Inflammatory macrophage treated with lipopolysaccharide for 1 hour (primary cell): ENCODE measurements at places on chromosomes 5 and 9.

GRCh38 chr9:2536511-2536910 lies 85.1 kb upstream of the VLDLR start:
- DNase-seq = no peak

GRCh38 chr5:147448766-147449165 lies 61.1 kb downstream of the DPYSL3 start:
- DNase-seq = no peak

DNA sequence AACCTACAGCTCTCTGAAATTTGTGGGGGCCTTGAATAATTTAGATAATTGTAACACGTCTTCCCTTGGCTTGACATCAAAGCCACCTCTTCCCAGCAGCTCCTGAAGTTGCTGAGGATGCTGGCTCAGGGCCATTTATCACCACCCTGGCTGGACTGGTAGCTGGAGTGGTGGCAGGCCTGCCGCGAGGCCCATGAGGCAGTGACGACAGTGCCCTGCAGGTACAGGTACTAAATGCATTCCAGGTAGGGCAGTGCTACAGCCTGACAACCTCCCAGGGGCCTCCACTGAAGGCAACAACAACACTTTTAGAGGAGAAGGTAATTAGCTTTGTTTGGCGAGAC lies 270.2 kb upstream of the KLF4 start:
- DNase-seq = no peak

DNA sequence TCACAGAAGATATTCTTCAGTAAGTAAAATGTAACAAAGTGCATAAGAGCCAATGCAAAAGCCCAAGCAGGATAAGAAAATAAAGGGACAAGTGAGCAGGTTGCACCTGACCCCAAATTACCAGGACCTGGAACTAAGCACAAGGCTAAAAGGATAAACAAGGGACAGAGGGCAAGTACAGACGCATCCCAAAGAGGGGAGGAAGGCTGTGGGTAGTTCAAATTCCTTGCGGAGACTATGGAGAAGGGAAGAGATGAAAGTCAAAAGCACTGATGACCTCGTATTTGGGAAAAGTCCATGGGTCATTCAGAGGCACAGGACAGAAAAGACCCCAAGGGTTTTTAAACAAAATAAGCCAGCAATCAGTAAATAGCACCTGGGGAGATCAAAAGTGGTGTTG lies 11.8 kb downstream of the ELAVL2 start:
- no peak for DNase-seq

GRCh38 chr9:23779220-23779619 lies 46.8 kb downstream of the ELAVL2 start:
- DNase-seq = no peak

GRCh38 chr9:109477258-109478050 lies 20.7 kb downstream of the PTPN3 start:
- no peak for DNase-seq

DNA sequence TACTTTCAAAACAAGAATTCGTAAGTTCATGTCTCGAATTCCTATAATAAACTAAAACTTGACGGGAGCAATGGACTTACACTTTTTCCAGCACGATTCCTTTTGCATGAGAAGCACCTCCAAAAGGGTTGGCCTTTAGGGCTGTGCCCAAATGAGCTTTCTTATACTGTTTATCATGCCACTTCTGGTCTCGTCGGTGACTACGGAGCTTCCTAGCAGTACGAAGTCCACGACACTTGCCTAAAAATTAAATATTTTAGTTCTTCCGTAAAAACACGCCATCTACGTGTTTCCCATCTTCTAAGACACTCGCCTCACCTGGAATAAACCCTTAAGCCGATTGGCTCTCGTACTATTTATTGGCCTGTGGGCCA lies 554 bp downstream of the RPS23 start:
- peak; percentile 2 for DNase-seq

DNA sequence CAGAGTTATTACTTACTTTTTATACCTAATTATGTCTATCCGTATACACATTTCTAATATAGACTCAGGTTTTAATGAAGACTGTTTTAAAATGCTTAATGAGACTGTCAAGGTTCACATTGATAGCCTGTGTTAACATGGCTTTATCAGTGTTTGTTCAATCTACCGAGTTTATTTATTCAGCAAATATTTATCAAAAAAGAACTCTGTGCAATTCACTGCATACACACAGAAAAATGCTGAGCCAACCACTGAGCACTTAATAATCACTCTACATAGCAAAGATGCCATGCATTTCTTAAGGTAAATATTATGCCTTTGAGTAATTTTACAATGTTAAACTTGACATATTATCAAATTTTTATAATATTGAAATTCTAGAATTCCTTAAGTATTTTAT lies 428.2 kb downstream of the ANXA1 start:
- no peak for DNase-seq

- DNase-seq = no peak
Observed at GRCh38 chr5:170353011-170353761, 36.0 kb downstream of the KCNMB1 start.

DNA sequence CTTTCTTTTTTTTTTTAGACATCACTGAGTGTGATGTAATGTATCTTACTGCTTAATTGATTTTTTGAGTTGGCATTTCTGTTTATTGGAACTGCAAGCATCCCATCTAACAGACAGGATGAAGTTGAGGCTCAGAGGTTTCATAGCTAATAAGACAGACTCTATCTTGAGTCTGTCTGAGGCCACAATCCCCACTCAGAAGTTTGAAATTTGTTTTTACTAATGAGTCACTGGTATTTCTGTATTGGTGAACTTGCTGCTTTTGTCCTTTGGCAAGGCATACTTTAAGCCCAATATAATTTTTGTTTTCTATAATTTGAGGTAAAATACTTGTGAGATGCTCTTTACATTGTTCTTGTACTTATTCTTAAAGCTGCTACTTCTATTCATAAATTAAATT lies 491.2 kb downstream of the PSAT1 start:
- no peak for DNase-seq

DNA sequence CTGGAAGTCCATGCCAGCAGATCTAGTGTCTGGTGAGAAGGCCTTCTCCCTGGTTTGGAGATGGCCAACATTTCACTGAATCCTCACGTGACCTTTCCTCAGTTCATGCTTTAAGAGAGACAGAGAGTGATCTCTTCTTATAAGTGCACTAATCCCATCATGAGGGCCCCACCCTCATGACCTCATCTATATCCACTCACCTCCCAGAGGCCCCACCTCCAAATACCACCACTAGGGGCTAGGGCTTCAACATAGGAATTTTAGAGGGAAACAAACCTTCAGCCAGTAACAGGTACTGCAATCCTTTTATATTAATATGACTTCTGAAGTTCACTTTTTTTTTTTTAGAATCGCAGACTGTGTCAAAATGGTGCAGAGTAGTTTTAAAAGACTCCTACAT lies 496.9 kb upstream of the ADAMTS16 start:
- DNase-seq = no peak

GRCh38 chr9:137007816-137008270 lies 11.5 kb upstream of the CLIC3 start:
- no peak for DNase-seq

GRCh38 chr9:15525958-15526357 lies 15.2 kb upstream of the PSIP1 start:
- DNase-seq = no peak

DNA sequence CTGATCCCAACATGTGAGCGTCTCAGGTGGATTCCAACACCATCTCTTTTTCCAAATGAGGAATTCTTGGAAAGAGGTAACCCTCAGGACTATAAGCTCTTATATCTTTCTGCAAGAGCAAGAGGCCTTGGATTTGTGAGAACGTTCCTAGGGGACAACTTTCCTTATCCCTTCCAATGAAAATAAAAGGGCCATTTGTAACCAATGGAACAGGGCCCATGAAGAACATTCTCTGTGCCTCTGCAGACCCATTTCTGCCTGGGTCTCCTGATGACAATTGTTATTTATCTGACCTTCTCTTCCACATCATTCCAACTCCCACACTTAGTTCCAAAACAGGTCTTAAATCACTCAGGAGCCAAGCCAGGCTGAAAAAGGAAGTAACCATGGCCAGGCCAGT lies 202.6 kb downstream of the ZNF462 start:
- no peak for DNase-seq

DNA sequence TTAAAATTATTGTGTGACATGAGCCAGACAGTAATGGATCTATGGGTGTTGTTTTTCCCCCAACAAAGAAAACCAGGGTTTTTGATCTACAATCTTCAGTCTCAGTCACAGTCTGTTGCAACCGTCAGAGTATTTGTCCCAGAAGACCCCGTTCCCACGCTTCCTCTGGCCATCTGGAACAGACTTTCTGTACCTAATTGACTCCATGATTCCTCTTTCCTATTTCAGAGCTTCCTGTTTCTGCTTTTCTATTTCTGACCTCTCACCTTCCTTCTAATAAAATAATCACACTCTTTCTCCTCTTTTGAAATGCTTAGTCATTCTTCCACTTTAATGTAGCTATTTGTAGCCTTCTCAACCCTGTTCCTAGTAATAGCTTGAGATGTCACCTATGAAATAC lies 1044.8 kb downstream of the DTWD2 start:
- DNase-seq = peak; percentile 1

DNA sequence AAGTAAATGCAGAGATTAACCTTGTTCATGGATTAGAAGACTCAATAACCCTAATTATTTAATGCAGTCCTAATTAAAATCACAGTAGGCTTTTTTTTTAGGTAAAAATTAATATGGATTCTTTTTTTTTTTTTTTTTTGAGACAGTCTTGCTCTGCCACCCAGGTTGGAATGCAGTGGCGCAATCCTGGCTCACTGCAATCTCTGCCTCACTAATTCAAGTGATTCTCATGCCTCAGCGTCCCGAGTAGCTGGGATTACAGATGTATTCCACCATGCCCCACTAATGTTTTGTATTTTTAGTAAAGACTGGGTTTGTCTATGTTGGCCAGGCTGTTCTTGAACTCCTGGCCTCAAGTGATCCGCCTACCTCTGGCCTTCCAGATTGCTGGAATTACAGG lies 40.6 kb downstream of the DENND4C start:
- no peak for DNase-seq

GRCh38 chr9:129720181-129720864 lies 32.5 kb downstream of the PTGES start:
- no peak for DNase-seq

- DNase-seq = no peak
Observed at GRCh38 chr9:110123341-110124095, 84.4 kb downstream of the C9orf152 start.

DNA sequence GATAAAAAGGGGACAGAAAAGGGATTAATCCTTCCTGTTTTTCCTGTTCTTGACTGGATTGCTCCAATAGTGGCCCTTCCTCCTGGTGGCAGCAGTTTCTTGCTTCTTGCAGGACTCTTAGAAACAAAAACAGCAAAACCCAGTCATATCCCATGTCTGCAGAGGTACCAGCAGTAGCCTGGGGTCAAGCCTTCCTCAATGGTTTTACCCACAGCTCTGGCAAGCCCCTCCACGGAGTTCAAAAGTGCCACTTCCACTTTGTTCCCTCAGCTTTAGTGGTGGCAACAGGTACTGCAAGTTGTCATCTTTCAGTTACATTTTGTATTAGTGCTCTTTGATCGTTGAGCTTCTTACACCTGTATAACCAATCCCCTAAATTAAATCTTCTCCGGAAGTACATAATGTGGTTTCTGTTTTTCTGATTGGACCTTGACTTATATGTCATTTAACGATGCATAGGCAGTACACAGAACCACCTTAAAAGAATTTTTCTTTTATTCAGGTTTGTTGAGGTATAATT lies 8.7 kb upstream of the RANBP6 start:
- peak; percentile 11 for DNase-seq

GRCh38 chr5:177098470-177099141 lies 11.9 kb downstream of the FGFR4 start:
- DNase-seq = no peak

DNA sequence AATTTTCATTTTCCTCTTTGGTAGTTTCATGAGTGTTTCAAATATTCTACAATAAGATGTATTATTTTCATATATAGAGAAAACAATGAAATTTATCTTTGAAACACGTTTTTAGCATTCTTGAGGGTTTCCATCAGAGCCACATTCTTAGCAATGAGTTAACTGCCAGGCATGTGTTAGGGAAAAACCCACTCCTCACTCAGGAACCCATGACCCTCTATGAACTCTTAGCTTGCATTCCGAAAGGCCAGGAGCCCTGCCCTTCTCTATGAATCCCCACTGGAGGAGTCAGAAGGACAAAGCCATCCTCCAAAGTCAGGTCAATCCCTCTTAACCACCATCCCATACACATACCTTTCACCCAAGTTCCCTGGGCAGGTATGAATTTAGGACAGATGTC lies 57.5 kb downstream of the ADAMTS12 start:
- no peak for DNase-seq

DNA sequence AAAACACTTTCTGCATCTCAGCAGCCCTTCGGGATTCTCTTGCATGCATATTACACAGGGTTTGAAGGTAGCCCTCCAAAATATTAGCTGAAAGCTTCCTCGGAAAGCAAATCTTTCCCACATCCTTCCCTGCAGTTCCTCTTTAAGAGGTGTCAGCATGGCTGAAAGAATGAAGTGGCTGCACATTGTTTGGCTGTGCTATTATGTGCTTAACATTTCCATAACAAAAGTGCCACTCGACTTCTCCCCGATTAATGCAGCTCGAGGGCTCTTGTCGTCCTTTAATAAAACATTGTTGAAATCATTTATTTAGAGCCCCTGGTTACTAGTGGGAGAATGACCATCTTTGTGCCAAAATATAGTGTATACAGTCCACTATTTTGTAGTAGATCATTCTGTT lies 6.5 kb downstream of the GAS1 start:
- DNase-seq = no peak

GRCh38 chr5:171258737-171259415 lies 50.2 kb upstream of the TLX3 start:
- no peak for DNase-seq

- no peak for DNase-seq
Observed at GRCh38 chr9:15271403-15271802, 35.6 kb downstream of the TTC39B start.
